ENCODE measurements at places on chromosomes 16 and 17.

GRCh38 chr17:31673076-31673475, 186.0 kb downstream of the COPRS start:
- DNase-seq, result no peak

- DNase-seq, result no peak
Observed at GRCh38 chr17:77634710-77635109, 323.8 kb upstream of the TNRC6C start.

DNA sequence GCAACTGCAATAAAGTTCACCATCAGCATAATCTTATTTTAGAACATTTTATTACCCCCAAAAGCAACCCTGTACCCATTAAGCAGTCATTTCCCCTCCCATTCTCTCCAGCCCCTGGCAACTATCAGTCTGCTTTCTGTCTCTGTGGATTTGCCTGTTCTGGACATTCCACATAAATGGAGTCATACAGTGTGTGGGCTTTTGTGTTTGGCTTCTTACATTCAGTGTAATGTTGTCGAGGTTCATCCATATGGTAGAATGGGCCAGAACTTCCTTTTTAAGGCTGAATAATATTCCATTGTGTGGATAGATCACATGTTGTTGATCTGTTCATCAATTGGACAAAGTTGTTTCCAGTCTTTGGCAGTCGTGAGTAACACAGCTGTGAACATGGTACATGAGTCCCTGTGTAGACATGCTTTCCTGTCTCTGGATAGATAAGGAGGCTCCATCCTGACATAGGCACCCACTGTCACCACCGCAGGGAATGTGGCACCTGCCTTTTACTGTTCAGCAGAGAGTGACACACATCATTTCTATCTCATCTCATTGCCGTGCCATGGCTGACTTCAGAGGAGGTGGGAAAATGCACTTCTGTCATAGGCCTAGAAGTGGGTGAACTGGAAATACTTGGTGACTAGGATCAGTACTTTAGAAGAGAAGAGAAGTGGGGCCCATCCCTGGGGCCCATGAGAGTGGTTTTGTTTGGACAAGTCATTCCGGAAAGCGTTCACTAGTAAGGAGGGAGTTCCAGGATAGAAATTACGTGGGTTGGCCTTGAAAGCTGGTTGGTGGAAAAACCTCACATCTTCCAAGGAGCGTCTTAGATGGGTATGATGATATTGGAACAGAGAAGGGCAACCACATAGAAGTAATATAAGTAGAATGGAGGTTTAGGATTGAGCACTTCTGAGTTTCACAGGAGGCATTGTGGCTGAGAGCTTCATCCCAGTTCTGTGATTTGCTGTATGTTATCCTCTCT, 25.8 kb downstream of the EPN2 start:
- DNase-seq, result no peak

- no peak for DNase-seq
Observed at GRCh38 chr17:69783865-69784264, 291.2 kb upstream of the KCNJ16 start.

GRCh38 chr16:4389051-4389955, 17.7 kb downstream of the VASN start:
- DNase-seq, result no peak

DNA sequence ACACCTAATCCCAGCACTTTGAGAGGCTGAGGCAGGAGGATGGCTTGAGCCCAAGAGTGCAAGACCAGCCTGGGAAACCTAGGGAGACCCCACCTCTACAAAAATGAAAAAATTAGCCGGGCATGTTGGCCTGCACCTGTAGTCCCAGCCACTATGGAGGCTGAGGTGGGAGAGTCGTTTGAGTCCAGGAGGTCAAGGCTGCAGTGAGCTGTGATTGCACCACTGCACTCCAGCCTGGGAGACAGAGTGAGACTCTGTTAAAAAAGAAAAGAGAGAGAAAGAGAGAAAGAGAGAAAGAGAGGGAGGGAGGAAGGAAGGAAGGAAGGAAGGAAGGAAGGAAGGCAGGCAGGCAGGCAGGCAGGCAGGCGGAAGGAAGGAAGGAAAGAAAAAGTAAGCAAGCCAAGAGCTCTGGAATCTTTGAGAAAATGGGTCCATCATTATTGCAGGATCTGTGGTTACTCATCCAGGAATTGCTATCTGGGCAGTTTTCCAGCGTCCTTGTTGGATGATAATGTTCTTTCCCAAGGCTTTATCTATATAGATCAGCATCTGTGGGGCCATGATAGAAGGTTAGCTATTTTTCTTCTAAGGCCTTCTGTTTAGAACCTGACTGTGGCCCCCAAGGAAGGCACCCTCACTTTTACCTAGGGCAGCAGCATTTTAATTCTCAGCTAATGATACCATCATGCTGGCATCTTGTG, 533.2 kb upstream of the CDH5 start:
- no peak for DNase-seq

DNA sequence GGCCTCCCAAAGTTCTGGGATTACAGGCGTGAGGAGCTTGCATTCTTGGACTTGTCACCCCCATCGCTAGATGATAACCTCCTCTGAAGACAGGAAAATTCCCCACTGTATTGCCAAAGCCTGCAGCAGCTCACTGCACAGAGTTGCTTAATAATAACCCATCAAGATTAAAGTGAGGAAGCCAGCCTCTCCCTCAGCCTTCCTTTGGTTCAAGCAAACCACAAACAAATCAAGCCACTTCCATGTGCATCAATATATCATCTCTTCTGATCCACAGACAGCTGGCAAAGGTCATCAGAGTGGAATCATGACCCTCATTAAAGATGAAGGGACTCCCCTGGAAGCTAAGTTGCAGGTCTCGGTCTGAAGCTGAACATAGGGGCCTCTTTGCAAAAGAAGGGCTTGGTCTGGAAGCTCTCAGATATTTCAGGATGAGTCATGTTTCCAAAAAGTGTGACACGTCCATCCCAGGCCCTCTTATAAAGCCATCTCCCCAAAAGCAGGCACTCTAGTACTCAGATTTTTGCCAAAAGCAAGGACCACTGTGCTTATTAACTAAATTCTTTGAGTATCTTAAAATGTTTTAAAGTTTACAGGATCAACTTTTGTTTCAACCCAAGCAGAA, 4.8 kb downstream of the EMP2 start:
- no peak for DNase-seq

DNA sequence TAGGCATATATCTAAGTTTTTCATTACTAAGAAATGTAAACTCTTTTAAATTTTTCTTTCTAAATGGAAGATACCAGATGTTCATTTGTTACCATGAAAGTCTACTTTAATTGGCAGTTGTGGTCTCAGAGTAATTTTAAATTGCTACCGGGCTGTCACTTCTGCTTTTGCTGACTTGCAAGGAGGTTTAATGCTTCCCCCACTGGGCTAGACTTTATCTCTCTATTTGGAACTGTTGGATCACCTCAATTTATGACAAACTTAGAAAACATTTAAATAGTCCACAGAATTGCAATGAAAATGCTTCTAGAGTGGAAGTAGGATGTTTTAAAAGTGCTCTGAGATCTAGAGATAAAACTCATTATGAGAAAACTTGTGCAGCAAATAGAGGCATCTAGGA, 479.8 kb upstream of the GOT2 start:
- DNase-seq, result no peak

DNA sequence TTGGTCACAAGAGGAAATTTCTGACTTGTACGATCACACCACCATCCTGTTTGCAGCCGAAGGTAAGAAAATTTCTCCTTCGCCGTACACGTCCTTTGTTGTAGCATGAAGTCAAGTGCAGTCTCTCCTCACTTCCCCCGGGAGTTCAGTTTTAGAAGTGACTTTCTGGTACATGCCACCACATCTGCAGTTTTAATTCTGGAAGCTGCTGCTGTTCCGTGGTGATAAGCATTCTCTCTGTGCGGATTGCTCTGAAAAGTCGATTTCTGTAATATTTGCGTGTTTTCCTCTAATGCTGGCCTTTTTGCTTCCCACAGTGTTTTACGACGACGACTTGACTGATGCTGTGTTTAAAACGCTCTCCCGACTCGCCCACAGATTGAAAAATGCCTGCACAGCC, 20.6 kb downstream of the METTL22 start:
- DNase-seq, result no peak

GRCh38 chr17:76645481-76645880, 1.9 kb upstream of the ST6GALNAC1 start:
- DNase-seq, result no peak

GRCh38 chr17:56822725-56823124, 11.0 kb downstream of the C17orf67 start:
- no peak for DNase-seq

DNA sequence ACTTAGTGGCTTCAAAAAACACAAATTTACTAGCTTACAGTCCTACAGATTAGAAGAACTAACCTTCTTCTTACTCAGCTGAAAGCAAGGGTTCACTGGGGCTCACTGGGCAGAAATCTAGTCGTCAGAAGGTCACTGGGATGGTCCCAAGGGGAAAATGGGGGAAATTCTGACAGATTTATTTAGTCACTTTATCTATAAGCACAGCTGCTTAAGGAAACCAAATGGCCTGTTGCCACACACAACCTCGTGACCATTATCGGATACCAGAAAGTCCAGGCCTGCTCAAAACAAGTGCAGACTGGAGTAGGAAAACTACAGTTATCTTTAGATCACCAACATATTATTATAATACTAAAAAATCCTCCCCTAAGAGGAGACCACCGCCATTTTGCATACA, 374.6 kb upstream of the ASIC2 start:
- no peak for DNase-seq

- DNase-seq, result no peak
Observed at GRCh38 chr16:58938811-58939210, 204.7 kb upstream of the GOT2 start.

DNA sequence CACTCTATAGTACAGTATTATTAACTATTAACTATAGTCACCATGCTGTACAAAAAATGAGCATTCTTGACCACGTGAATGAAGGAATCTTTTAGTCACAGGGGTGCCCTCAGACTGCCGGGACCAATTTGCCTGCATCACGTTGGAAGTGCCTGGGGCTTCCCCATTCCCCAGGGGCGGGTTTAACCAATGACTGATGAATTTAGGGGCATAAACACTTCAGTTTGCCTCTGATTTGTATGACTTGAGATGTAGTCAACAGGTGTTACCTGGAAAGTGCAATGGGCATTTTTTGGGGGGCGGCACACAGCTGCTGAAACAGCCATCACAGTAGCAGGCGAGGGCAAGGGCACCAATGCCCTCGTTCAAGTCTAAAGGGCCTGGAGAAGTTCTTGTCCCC, 8.7 kb upstream of the PYY start:
- no peak for DNase-seq

DNA sequence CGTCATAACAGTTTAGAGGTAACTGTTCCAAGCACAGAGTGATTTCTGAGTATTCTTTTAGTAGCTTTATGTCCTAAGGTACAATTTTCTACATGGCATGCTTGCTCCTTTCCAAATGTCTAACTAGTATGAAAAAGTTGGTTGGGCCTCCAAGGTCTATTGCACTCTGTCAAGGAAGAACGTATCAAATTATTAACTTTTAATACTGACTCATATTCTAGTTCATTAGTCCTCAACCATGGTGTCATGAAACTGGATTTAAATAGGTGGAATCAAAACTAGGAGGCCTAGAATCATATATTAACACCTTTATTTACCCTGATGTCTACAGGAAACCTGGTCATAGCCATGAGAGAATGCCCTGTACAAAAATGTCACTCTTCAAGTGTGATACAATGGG, 61.4 kb downstream of the STH start:
- DNase-seq, result no peak

DNA sequence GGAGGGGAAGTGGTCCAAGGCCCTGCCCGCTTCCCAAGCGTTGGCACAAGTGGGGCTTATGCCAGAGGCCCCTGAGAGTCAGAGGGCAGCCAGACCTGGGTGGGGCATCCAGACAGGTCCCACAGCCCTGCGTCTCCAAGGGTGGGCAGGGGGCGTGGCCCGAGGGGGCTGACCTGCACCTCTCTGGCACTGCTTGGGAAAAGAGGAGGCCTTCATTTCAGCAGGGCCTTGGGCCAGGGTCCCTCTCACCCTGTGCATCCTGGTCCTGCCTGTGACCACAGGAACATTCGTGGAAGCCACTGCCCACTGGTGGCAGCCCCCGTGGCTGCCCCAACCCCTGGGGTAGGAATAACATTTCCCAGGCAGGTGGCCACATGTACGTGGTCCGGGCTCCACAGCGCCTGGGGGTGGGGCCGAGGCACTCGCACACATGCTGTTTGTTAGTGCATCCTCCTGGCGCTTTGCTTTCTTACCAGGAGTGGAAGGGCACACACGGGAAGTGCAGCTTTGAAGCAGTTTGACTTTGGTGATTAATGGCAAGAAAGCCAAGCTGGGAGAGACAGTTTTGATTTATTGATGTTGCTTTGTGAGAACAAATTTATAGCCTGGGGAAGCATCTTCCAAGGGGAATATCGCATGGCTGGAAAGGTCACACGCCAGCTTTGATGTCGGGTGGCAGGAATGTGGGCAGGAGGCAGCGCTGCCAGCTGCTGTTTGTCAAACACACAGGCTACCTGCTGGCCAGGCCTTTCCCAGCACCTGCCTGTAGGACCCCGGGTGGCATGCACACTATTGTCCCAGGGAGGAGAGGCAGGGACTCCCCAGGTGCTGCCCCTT, 4.3 kb downstream of the CENPX start:
- no peak for DNase-seq

- no peak for DNase-seq
Observed at GRCh38 chr17:38984666-38985065, 17.5 kb upstream of the FBXO47 start.

- DNase-seq, result no peak
Observed at GRCh38 chr17:19343671-19344151, 18.8 kb downstream of the B9D1 start.

- DNase-seq, result no peak
Observed at GRCh38 chr16:10941127-10941933, 938 bp downstream of the DEXI start.

- no peak for DNase-seq
Observed at GRCh38 chr16:54679531-54679930, 251.1 kb upstream of the IRX5 start.

- peak; percentile 46 for DNase-seq
Observed at GRCh38 chr16:17070882-17071592, 399.7 kb downstream of the XYLT1 start.

GRCh38 chr17:16259926-16260325, 42.9 kb downstream of the PIGL start:
- DNase-seq, result no peak

GRCh38 chr16:8320131-8320530, 270.2 kb downstream of the TMEM114 start:
- no peak for DNase-seq

DNA sequence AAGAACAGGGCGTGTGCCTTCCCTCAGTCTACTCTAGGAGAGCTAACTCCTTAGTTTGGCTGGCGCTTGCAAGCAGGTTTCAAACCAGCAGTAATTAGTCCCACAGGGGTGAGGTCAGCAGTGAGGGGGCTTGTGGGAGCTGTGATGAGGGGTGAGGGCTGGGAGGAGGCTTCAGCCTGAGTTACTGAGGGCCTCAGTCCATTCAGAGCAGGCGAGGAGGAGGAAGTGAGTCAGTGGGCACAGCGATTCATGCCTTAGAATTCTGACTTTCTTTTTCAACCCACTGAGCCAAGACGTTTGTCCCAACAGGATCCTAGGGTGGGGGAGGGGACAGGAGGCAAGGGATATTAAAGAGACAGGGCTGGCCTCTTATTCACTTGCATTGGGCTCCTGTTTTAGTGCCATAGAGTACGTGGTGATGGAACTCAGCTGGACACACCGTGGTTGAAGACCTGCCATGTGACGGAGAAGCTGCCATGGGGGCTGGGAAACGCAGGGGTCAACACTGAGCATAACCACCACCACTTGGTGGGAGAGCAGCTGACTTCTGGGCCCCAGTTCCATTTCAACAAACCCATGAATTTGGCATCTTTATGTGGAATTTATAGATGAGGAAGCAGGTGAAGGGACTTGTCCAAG, 8.3 kb upstream of the ITGA3 start:
- no peak for DNase-seq

- no peak for DNase-seq
Observed at GRCh38 chr16:9232102-9232770, 140.8 kb downstream of the HAPSTR1 start.

Measured in nucleus accumbens (tissue), 56 donors.